ENCODE measurements at places on chromosomes 6 and 20. TPM values are rescaled to one million over a fixed set of nuclear protein-coding genes. Genes with fewer than 3 reads are reported as not detected.

Gene TCF21
- not detected for total RNA-seq

Gene GRIK2
- 321 TPM for total RNA-seq

Gene PTCRA
- total RNA-seq, result not detected

Gene FKBP5
- total RNA-seq, result 4.6 TPM

Gene BMP2
- 11.4 TPM for total RNA-seq

Gene TRIM15
- total RNA-seq, result not detected

GRCh38 chr20:31747640-31748039 is 8.6 kb downstream of the TPX2 start:
- no peak for DNase-seq

- no peak for DNase-seq
These were observed 154.1 kb upstream of the MMS22L start for GRCh38 chr6:97437087-97437486.

DNA sequence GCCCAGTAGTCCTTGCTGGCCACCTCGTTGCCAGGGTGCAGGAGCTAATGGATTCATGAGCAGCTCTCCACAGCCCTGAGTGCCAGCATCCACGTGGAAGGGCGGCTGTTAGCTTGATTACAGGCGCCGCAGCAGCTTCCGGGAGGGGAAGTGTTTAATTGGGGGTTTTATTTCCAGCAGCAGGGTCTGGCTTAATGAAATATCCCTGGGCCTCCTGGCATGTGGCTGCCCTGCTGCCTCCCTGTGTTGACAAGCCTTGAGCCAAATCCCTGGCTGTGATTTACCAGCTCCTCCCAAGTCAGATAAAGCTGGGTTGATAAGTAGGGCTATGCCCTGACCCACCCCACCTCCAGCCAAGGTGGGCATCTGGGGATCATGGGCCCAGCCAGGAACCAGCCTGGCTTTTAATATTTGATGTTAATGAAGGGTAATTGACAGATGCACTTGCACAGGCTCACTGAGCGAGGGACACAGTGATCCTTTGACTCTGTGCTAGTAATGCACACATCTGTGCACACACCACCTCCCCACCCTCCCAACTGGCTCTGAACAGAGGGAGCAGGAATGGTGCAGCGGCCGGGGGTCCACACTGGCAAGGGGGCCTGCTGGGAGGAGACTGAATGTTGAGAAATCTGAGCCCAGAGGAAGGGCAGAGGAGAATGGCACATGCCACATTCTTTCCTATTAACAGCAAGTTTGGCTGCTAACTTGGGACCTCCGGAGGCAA is 13.6 kb downstream of the GLP1R start:
- DNase-seq, result no peak

GRCh38 chr6:149212206-149212605 is 105.3 kb upstream of the TAB2 start:
- DNase-seq, result no peak

DNA sequence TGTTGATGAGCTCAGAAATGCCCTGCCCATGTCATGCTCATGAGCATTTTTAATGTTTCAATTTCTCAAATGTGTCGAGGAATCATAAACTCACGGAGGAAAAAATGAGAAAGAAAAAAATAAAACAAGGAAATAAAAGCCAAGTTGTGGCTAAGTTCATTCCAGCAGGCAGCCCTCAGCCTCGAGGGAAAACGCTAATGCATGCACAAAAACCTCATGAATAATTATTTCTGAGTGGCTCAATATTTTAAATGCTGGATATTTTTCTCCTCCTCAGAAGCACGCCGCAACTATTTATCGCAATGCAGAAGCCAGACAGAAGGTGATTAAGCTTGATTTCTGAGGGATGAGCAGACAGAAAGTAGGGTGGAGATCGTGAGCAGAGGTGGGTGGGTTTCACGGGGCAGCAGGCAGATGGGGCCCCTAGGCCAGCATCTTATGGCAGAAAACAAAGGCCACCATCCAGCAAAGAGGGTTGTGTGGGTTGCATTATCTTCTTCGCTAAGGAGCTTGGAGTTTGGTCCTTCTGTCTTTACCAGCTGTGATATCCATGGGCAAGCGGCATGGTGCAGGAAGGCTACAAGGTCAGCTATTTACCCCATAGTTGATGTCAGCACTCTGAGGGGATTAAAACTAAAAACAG is 151.5 kb upstream of the LRFN2 start:
- no peak for DNase-seq

GRCh38 chr6:42962502-42963178 is 2.1 kb downstream of the GNMT start:
- DNase-seq, result no peak

DNA sequence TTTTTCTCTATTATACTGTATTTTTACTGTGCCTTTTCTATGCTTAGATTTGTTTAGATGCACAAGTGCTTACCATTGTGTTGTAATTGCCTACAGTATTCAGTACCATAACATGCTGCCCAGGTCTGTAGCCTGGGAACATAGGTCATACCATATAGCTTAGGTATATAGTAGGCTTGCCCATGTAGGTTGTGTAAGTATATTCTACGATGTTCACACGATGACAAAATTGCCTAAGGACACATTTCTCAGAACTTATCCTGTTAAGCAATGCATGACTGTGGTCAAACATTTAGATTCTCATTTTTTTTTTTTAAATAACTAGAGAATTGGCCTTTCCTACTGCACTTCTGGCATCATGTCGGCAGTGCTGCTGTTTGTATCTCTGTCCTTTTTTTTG is 253.7 kb upstream of the SUPT3H start:
- no peak for DNase-seq

DNA sequence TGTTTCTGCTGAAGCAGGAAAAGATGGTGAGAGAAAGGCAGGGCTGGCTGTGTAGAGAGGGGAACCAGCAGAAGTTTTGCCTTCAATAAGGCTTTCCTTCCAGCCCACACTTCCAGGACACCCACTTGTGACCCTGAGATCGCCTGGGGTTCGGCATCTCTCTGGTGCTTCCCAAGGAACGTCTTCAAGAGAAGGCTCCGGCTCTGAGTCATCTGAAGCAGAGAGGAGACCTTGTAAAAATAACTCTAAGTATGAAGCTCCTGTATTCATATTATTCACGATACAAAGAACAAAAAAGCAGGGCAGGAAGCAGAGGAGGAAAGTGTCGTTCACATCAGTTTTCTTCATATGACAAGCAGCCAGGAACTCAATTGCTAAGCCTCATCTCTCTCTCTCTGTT is 95.4 kb upstream of the MRPS10 start:
- DNase-seq, result no peak

DNA sequence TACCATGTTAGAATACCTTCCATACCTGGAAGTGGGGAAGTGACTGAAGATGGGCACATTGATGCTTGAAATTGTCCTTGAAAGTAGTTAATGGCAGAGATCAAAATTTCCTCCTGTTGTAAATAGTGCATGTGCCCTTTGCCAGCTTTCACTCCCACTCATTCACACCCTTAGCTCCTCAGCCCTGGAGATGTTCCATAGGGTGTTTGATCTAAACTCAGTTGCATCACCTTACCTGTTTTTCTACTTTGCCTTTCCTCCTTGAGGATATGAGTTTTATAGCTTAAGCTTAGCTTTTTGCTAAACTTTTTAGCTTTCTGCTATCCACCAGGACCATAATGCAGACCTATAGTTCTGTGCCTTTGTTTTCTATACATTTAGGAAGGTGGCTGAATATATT is 69.0 kb downstream of the CEP57L1 start:
- no peak for DNase-seq

DNA sequence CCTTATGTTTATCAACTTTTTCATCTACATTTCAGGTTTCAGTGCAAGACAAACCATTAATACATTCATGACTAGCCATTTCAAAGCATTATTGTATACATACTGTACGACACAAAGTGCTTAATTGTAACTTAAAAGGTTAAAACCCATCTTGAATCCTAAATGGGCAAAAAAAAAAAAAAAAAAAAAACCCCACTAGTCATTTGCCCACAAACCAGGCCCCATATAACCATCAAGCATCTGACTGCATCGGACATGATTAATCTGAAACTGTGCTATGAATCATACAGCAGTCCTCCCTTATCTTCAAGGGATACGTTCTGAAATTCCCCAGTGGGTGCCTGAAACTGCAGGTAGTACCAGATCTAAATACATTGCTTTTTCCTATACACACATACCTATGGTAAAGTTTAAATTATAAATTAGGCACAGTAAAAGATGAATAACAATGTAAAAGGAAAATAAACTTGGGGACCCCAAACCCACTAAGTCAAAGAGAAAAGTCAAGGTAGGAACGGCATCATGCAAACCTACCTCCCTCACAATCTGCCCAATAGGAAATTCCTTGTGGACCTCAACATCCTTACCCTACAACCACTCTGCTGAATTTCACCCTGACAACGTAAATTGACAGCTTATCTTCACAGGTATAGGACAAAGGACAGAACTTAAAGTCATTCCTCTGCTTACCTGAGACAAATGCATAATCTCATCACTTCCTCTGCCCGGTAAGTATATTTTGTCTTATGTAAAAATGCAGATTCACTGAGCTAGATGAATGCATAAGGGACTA is 14.3 kb downstream of the B4GALT5 start:
- no peak for DNase-seq

GRCh38 chr6:2141644-2142290 is 103.6 kb downstream of the GMDS start:
- no peak for DNase-seq

DNA sequence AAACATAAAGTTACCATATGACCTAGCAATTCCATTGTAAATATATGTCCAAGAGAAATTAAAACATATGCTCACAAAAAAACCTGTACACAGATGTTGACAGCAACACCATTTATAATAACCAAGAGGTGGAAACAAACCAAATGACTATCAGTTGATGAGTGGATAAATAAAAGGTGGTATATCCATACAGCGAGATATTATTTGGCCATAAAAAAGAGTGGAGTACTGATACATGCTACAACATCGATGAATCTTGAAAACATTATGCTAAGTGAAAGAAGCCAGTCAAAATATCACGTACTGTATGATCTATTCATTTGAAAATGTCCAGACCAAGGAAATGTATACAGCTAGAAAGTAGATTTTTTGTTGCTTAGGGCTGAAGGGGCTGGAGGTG is 2.9 kb downstream of the CAP2 start:
- no peak for DNase-seq

GRCh38 chr20:49691818-49692568 is 21.7 kb downstream of the B4GALT5 start:
- DNase-seq, result no peak

- no peak for DNase-seq
These were observed 149.2 kb upstream of the PRDM1 start for GRCh38 chr6:105936972-105937371.

GRCh38 chr6:49550492-49551077 is at the start of gene C6orf141:
C6orf141 (plus strand) TSS chr6:49550668; CDS start chr6:49550793, 125 bp downstream.
- no peak for DNase-seq

DNA sequence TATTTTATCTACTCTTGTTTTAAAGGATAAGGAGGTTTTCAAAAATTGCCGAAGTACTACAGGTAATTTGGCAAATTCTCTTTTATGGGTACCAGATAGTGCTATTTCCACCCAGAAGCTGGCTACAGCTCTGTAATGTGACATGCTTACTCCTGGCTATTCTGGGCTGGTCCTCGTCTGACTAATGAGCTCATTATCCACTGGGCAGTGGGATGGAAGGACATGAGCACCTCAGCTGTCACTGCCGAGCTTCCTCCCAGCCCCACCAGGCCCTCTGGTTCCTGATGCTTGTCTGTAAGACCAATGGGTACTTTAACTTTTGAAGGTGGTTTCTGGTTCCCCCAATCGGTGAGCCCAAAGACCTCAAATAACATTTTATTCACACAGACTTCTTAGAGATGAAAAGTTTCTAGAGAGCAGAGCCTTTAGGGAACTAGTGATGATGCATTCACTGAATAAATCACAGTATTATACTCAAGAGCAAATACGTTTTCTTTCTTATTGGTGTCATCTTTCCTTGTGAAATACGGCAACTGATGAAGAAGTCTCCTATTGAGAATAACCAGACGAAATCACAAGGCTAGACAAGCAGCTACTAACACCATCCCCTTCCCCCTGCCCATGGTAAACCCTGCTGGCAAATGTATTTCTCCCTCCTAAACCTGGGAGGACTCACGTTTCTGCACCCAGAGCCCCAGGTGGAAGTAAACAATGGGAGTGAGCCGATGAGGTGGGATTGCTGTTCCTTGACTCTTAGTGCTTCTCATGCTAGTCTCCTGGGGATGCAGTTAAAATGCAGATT is 80.8 kb downstream of the SLC22A3 start:
- no peak for DNase-seq

DNA sequence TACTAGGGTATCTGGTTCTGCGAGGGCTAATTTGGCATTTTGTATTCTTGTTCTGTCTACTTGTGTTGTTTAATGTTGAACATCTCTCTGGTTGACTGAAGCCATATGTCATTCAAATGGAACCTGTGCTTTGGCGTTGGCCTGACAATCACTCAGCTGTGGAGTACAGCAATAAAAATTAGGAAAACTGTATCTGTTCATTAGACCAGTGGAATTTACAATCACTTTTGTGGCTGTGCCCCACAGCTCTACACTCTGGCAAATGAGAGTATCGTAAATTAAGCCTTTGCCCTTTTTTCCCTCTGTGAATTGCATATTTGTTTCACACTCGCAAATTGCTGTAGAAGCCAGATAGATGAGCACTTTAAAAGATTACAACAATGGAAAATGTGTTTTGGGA is 102.0 kb downstream of the ARID1B start:
- DNase-seq, result no peak

DNA sequence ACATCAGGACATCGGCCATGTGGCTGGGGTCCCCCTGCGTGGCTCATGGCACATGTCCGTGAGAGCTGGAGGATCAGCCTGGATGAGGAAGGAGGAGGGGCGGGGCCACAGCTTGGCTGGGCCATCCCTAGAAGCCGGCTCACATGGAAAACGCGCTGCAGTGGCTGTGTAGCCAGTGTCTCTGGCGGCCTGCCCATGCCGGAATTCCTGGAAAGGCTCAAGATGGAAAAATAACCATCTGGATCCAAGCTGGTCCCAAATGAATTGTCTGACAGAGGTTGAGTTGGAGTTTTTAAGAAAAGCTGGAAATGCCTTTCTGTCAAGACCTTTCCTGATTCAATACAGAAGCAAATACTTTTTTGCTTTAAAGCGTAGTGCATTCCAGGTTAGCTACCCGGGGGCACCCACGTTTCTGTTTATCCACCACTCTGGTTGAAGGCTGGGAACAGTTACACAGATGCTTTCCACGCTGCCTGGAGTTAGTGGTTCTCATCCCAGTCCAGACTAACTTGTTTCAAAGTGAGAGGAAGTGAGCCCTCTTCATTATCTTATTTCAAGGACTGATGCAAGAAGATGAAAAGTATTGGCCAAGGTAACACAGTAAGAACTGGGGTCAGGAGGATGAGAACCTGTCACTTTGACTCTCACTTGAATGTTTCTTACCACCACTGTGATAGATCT is 99.0 kb downstream of the GMPR start:
- DNase-seq, result peak; percentile 29

DNA sequence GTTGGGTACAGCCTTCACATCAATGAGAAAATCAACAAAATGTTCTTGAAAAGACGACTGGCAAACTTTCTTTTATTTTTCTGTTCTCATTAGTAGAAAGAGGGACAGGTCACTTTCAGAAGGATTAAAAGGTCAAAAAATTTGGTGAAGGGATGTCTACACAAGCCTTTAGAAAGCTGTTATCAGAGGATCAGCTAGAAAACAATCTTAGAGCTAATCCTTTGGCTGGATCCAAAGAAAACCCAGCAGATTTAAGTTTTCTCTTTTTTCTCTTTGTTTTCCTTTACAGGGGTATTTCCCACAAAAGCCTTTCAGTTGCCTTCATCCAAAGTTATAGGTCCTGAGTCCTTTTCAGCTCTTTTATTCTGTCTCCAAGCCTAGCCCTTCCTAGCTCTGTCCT is 57.3 kb upstream of the EDN1 start:
- no peak for DNase-seq

- no peak for DNase-seq
These were observed 17.3 kb downstream of the TAF4 start for GRCh38 chr20:62048346-62048761.

GRCh38 chr6:147078602-147079001 is 125.6 kb upstream of the STXBP5 start:
- no peak for DNase-seq
